ENCODE measurements at places on chromosomes 6 and 20.

- no peak for DNase-seq
These were observed 127.6 kb upstream of the FAM184A start for GRCh38 chr6:119205911-119206618.

GRCh38 chr20:60060593-60060992 lies 102.4 kb downstream of the CDH26 start:
- no peak for DNase-seq

- no peak for DNase-seq
These were observed 3.9 kb downstream of the GTF2H5 start for GRCh38 chr6:158172001-158172400.

GRCh38 chr6:6900569-6901204 lies 207.1 kb upstream of the RREB1 start:
- no peak for DNase-seq

GRCh38 chr6:36827261-36828079 lies 11.8 kb downstream of the CPNE5 start:
- DNase-seq, result no peak

GRCh38 chr6:145485288-145485687 lies 250.0 kb downstream of the EPM2A start:
- DNase-seq, result no peak

DNA sequence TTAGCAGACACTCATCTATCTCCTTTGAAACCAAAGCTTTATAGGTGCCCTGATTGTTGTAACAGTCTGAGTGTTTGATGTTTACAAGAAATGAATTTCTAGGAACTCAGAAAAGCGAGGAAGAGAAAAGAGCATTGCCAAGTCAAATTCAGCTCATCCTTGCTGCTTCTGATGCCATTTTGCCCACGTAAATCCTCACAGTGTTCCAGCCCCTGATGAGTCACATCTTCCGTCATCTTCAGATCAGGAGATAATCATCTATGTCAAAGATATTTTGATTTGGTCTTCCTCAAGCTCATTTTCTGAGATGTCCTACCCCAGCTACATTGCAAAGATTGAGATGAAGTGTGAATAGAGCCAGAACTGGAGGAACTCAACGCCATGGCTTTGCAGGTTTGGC lies 426.2 kb downstream of the BMP2 start:
- DNase-seq, result no peak

GRCh38 chr20:44219170-44219730 lies 8.7 kb upstream of the OSER1 start:
- DNase-seq, result no peak

DNA sequence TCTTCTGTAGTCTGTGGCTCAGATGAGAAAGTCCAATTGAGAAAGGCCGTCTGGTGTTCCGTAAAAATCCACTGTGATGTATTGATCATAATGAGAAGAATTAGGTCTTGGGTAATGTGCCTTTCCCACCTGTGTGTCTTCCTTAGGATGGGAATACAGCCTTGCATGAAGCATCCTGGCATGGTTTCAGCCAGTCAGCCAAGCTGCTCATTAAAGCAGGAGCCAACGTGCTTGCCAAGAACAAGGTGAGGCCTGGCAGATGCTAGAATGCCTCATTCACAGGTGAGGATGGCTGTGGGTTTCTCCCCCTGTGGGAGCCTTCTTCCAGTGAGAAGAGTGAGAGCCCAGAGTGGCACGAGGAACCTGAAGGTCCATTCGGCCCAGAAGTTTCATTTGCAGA lies 32.7 kb downstream of the LYRM2 start:
- DNase-seq, result no peak

DNA sequence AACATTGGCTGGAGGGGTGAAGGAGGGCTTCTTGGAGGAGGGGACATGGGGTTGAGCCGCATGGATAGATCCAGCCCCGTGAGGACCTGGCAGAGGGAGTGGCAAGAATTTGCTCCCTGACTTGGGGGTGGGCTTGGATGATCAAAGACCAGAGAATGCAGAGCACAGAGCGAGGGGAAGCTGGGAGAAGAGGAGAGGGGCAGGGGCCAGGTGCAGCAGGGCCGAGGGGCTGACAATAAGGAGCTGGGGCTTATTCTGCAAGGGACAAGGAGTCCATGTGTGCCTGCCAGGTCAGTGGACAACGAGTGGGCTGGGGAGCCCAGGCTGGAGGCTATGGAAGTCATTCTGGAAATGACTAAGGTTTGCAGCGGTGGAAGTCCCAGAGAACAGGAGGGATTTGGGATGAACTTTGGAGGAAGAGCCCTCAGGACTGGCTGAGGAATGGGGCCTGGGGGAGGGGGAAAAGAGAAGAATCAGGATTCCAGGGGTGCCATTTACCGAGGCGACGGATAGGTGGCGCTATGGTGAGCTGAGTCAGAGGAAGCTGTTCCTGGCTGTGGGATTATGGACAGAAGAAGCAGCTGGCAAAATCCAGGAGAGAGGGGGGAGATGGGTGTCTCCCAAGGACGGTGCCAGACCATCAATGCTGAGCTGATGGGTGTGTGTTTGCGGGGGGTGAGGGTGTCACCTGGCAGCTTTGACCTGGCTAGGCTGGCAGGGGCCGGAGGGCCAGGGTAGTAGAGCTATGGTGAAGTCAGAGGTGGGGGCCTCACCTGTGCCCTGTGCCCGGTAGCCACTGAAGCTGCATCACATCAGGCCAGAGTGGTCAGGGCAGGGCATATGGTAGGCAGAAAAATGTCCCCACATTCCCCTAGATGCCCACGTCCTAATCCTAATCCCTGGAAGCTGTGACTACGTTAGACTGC lies 7.8 kb downstream of the KCNG1 start:
- no peak for DNase-seq

- no peak for DNase-seq
These were observed at the start of gene CLIC5 for GRCh38 chr6:46015119-46015968. CLIC5 (minus strand) TSS chr6:46015860; CDS start chr6:46015542, 318 bp downstream.

GRCh38 chr6:151108548-151108947 lies 131.2 kb upstream of the AKAP12 start:
- DNase-seq, result no peak

GRCh38 chr20:17925141-17925939 lies 43.3 kb downstream of the SNX5 start:
- DNase-seq, result no peak

DNA sequence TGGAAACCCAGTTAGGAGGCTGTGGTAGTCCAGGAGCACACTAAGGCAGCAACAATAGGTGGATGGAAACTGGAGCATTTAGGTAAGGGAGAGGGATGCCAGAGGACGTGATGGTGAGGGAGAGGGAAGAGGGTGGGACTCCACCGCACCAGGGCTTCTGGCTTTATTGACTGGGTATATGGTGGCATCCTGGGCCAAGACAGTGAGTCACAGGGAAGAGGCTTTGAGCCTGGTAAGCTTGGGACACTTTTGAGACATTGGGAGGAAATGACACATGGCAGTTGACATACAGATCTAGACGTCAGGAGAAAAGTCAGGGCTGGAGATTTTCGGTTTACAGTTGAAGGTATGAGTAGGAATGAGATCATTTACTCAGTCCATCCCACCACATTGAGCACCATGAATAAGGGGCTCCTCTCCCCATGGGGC lies 14.9 kb downstream of the NT5E start:
- no peak for DNase-seq

GRCh38 chr6:116035616-116036015 lies 25.1 kb downstream of the FRK start:
- DNase-seq, result no peak

DNA sequence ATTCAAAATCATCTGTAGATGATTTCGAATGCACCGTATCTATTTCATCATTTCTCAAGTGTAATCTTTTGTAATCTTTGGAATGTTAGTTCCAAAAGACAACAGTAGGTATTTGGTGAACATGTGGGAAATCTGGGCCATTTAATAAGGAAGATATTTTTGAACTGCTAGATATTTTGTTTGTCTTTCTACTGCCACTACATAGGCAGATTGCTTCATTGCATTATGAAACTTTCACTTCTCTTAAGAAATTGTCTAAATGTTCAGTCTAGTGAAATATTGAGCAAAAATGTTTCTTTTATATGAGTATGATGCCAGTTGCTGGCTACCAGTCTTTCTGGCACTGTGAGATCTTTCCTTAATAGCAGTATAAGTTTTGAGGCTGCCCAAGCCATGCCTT lies 527.8 kb upstream of the RNF217 start:
- DNase-seq, result no peak

DNA sequence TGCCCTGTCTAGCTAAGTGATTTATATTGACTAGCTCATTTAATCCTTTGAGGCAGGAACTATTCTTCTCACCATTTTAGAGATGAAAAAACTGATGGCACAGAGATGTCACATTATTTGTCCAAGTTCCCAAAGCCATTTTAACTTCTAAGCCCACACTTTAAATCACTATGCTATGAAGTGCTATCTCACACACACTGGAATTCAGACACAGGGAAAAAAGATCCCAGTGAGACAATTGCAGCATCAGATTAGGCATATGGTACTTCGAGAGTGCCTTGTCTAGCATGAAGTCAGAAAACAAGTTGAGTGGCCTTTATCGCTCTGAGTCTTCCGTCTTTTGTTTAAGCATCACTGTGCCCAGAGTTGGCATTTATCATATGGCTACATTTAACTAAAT lies 54.1 kb upstream of the PDE7B start:
- DNase-seq, result no peak

DNA sequence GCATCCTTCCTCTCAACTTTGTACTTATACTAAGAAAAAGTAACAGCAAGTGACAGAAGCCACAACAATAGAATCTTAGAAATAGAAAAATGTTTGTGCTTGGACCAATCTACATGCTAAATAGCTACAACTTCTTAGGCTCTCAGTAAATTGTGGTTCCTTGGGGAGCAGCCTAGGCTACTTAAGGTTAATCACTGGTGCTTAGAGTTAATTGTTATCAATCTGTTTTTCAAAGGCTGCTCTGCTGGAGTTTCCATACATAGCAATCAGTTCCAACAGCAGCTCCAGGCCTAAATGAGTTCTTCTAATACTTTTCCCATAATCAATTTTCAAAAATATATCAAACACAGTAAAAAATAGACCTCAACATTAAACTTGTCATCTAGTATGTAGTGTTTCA lies 571.4 kb downstream of the EPHA7 start:
- DNase-seq, result no peak

GRCh38 chr6:16136091-16136490 lies 7.2 kb downstream of the MYLIP start:
- DNase-seq, result no peak

- no peak for DNase-seq
These were observed 27.6 kb downstream of the BCL2L1 start for GRCh38 chr20:31694842-31695593.

GRCh38 chr6:12081771-12082170 lies 69.7 kb downstream of the HIVEP1 start:
- no peak for DNase-seq

- DNase-seq, result no peak
These were observed 223.1 kb upstream of the PRDM1 start for GRCh38 chr6:105862936-105863607.

GRCh38 chr20:62604796-62605195 lies 37.5 kb upstream of the SLCO4A1 start:
- no peak for DNase-seq

DNA sequence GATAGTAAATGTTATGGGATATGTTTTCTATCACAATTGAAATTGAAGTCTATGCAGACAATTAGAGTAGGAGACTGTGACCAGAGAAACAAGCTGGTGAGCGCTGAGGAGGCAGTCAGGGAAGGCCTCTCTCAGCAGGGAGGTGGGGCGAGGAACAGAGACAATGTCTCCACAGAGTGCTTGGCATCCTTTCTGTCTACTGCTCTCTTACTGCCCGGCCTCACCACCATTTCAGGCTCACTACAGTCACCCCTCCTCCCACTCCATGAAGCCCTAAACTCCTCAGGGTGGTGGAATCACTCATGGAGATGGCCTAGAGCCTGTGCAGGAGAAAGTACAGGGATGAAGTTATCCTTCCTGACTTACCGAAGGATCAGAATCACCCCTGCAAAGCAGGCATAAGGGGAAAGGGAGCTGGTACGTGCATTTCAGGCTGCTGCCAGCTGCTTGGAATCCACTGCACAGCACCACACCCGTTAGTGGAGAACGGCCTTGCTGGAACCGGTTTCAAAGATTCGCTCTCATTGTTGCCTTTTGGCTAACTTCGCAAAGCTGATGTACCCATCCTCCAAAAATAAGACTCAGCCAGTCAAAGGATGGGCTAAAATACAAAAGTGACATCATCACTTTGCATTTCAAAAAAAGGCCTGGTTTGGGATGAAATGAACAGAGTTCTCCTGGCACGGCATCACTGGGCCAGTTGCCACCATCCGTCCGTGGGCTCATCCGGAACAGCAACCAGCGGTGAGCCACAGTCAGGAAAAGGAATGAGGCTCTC lies 67.3 kb downstream of the SLC22A23 start:
- no peak for DNase-seq

DNA sequence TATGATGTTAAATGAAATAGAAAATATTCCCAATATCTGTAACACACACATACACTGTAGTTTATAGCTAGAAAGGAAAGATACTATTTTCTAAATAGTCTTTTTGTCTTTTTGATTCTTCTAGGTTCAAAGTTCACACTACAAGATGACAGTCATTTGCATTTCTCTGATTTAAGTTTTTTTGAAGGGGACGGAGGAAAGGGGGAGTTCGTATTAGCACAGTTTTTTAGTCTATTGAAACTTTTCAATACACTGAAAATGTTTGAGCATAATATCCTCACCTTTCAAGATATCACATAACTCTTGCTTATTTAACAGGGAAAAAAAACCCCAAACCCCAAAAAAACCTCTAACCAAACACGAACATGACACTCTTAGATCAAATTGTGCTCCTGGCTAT lies 68.1 kb downstream of the BMP2 start:
- DNase-seq, result no peak

DNA sequence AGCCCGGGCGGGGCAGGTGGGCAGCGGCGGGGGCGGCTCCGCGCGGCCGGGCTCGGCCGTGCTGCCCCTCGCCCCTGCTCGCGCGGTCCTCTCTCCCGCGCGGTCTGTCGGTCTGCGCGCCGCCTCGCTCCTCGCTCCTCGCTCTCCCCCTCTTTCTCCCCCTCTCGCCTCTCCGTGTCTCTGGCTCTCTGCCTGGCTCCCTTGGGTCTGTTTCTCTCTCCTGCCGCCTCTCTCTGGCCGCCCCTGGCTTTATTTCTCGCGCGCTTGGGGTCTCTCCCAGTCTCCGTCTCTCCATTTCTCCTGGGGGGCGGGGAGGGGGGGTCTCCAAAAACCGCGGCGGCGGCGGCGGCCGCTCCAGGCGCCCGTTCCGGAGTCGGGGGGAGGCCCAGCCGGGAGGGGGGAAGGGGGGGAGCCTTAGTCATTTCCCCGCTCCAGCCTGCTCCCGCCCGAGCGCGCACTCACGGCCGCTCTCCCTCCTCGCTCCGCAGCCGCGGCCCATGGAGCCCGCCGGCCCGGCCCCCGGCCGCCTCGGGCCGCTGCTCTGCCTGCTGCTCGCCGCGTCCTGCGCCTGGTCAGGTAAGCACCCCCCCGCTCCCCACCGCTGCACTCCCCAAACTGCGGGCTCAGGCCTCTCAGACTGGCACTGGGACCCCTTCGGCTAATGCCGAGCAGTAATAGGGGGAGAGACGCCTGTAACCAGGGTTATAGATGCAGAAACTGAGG lies at the start of gene SIRPA:
SIRPA (plus strand) TSS at position 457 of the 723 bp plus-strand sequence; CDS start at position 498, 41 bp downstream.
- DNase-seq, result no peak

DNA sequence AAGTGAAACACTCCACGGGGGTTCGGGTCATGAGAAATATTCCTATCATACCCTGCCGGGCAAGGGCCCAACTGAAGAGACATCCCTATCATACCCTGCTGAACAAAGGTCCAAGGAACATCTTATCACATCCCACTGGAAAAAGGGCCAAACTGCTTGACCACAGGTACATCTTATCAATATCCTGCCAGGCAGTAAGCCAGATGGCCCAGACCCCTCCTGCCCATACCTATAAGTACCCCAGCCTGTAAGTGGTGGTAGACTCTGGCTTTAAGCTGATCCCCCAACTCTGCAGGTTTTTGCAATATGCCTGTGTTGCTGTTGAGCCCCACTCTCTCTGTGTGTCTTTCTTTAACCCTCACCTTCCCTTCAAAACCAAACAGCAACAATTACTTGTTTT lies 51.6 kb downstream of the ZNF334 start:
- DNase-seq, result no peak
